Activated CD8-positive, alpha-beta memory T cell treated with anti-CD3 and anti-CD28 coated beads for 1 hour (primary cell): ENCODE measurements at places on chromosomes 2 and 18.

DNA sequence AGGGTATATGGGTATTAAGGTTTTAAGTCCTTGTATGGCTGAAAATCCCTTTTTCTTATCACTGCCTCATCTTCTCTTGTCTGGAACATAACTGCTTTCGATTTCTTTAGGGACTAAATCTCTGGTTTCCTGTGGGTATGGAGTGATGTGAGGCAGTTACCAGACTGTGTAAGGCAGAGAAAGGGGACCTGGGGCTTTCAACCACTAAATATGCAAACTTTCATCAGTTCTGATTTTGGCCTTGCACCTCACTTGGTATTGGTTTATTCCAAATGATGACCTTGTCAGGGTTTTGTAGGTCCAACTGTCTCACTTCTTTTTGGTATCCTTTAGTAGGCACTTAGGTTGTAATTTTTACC, 9.3 kb downstream of the MAP4K4 start:
- DNase-seq: no peak

DNA sequence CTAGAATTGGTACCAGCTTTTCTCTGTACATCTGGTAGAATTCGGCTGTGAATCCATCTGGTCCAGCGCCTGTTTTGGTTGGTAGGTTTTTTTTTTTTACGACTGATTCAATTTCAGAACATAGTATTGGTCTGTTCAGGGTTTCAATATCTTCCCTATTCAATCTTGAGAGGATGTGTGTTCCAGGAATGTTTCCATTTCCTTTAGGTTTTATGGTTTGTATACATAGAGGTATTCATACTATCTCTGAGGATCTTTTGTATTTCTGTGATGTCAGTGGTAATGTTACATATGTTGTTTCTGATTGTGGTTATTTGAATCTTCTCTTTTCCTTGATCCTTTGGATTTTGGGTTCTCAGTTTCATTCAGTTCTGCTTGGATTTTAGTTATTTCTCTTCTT, 172.1 kb upstream of the ITGA4 start:
- no peak for DNase-seq

GRCh38 chr2:241695651-241696050, 6.2 kb upstream of the ING5 start:
- no peak for DNase-seq

GRCh38 chr18:36514778-36515177, 217.3 kb downstream of the FHOD3 start:
- no peak for DNase-seq

- no peak for DNase-seq
Observed at GRCh38 chr2:395886-396285, 108.0 kb upstream of the ALKAL2 start.

GRCh38 chr2:53432936-53433335, 334.7 kb upstream of the CHAC2 start:
- no peak for DNase-seq

DNA sequence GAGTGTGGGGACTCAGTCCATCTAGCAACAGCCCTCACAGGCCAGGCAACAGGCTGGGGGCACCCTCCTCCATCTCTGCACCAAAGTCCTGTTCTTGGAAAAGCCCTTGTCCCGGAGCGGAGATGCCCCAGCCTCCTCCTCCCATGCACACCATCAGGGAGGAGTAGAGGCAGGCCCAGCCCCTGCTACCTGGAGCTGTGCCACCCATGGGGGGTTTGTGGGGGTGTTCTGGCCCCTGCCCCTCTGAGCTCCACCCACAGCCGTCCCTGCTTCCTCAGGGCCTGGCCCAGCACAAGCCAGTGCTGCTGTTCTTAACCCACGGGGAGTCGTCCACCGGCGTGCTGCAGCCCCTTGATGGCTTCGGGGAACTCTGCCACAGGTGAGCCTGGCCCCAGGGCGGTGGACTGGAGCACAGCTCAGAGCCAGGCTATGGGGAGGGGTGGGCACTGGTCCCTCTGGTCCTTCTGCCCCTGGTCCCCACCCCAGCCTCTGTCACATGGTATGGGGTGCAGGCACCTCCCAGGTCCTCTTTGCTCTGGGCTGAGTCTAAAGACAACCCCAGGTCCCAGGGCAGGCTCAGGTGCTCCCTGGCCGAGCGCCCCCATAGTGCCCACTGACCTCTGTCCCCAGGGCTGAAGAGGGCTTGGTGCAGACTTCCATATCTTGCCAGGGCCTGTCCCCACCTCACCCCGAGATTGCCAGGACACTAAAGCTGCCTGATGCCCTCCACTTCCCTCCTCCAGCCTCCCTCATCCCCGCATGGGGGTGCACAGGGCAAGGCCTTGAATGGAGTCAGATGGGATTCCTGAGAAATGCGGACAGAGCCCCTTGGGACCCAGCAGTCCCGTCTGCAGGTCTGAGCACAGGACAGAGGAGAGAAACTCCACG, 2.7 kb downstream of the AGXT start:
- DNase-seq: no peak

GRCh38 chr18:54742659-54743604, 85.3 kb upstream of the RAB27B start:
- DNase-seq: no peak

DNA sequence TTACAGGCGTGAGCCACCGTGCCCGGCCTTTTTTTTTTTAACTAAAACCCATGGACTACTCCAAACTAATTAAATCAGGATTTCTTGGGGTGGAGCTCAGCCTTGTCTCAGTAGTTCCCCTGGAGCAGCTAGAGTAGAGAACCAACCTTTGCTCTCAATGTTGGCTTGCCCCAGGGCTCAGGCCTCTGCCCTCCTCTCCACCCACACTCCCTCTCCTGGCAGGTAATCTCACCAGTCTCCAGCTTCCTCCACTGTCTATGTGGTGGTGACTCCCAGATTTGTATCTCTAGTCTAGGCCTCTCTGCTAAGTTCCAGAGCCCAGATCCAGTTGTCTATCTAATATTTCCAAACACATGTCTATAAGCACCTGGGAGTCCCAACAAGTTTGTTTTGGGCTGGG, 9.6 kb upstream of the MTA3 start:
- DNase-seq: no peak

DNA sequence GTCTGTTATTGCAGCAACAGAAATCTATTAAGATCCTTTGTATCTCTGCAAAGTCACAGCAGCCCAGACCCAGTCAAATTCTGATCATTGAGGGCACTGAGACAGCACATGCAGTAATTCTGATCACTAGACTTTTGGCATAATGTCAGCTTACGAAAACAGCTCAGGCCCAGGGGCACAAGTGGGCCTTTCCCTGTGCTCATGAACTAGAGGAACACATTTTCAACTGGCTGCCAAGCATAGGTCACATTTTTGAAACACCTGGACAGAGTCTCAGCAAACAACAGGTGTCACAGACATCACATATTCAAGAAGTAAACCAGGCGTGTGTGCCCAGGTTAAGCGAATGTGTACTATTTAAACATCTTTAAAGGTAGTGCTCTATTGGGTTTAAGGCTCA, 13.7 kb downstream of the DOCK10 start:
- no peak for DNase-seq

GRCh38 chr2:216791303-216791702, 68.6 kb downstream of the TNP1 start:
- DNase-seq: no peak

DNA sequence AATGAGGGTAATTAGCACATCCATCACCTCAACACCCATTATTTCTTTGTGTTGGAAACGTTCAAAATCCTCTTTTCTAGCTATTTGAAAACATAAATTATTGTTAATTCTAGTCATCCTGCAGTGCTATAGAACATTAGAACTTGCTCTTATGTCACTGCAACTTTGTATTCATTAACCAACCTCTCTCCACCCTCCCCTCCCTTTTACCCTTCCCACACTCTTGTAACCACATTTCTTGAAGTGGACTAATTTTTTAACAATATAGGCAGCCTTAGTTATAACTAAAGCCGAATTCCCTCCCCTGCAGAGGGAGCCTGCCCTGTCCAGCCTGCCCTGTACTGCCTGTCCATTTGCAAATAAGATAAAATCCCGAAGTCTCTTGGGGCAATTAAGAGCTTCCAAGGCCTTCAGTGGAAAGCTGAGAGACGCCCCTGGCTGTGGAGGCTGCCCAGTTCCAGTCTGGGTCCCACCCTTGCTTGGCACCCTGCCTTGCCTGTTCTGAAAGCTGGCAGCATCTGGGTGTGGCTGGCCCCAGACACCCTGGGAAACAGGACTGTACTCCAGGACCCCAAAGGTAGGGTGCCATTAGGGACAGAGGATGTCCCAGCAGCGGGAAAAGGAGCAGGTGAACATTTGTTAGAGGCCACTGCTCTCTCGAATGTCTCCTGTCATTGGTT, 65.1 kb downstream of the MEX3C start:
- DNase-seq: no peak

DNA sequence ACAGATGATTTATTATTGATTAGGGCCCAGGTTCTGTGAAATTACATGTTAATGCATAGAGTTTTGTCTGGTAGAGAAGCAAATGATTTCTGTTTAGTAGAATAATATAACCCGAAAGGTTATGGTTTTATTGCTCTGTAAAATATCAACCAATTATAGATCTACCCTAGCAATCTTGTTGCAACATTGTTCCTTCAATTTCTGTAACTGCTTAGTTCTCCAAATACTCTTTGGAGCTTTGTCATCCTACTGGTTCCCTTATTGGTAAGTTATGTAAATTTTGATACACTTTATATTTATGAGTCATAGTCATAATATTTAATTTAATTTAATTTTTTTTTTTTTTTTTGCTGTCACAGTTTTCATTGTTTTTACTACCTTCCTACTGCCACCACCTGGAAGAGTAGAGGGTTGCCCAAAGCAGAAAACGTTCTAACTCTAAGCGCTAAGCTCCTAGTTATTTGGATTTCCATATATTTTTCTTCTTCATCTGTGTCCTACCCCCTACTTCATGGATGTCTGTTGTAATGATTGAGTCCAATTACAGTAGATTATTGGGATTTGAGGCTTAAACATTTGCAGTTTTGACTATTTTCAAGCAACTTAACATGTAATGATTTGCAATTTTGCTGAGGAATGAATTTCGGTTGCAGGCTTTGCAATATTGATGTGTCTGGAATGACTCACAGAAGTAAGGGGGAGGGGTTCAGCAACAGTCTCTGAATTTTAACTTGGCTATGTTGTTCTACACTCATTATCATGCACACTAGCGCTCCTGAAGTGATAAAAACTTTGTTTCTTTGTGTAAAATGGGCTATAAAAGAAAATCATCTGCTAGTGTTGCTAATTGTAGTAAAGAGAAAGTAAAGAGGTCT, 51.1 kb downstream of the NABP1 start:
- no peak for DNase-seq

- DNase-seq: no peak
Observed at GRCh38 chr2:40584432-40584831, 132.5 kb upstream of the SLC8A1 start.

DNA sequence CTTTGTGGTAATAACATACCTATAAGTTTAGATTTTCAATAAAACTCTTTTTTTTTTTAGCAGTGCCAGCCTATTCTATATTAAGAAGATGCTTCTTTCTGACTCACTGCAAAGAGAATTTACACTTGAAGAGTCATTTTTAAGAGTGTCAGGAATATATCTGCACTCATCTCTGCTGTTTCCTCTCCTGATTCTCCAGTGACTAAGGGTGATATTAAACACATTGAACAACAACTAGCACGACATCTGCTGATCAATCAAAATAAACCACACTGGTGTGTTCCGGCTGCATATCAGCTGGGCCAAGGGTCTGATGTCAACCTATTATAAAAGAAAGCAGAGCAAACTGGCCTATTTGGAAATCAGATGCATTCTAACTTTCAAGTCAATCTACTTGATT, 15.0 kb downstream of the RAB27B start:
- no peak for DNase-seq

- no peak for DNase-seq
Observed at GRCh38 chr2:219122202-219122980, 38.2 kb downstream of the NHEJ1 start.

GRCh38 chr2:5528706-5529105, 163.5 kb upstream of the SOX11 start:
- DNase-seq: no peak

GRCh38 chr2:47534179-47534919, 131.4 kb downstream of the MSH2 start:
- DNase-seq: no peak

- no peak for DNase-seq
Observed at GRCh38 chr2:85861650-85862049, 27.1 kb downstream of the ST3GAL5 start.

DNA sequence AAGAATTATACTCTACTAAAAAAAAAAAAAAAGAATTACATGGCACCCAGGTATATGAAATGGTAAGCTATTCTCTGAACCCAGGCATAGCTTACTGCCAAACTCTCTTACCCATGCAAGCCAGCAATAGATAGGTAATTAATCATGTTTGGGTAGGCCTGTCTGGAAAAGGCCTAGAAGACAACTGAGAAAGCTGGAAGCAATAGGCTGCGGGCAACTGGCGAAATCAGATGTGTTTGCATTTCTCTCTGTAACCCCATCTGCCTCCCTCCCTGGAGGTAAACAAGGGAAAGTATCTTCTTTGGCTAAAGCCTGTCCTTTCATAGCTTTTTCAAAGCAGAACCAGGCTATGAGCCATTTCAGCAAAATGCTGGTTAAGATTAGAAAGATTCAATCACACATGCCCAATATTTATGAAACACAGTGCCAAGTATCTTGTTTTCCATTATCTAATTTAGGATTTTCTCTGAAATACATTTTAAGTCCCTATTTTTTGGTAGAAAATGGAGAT, 934.8 kb upstream of the DDX18 start:
- DNase-seq: no peak

- no peak for DNase-seq
Observed at GRCh38 chr2:230505162-230505561, 89.2 kb downstream of the SP100 start.
